ENCODE measurements at places on chromosomes 5 and 9. TPM values are rescaled to one million over a fixed set of nuclear protein-coding genes. Genes with fewer than 3 reads are reported as not detected.

GRCh38 chr5:118647587-118647986, 340.8 kb downstream of the DTWD2 start:
- H3K4me3 ChIP-seq = no peak overlapping the region
- no peak overlapping the region for H3K27ac ChIP-seq
- DNase-seq = no peak
- no peaks in the 10 kb centered on the region for H3K4me1 ChIP-seq
- no peaks in the 10 kb centered on the region for H3K36me3 ChIP-seq

DNA sequence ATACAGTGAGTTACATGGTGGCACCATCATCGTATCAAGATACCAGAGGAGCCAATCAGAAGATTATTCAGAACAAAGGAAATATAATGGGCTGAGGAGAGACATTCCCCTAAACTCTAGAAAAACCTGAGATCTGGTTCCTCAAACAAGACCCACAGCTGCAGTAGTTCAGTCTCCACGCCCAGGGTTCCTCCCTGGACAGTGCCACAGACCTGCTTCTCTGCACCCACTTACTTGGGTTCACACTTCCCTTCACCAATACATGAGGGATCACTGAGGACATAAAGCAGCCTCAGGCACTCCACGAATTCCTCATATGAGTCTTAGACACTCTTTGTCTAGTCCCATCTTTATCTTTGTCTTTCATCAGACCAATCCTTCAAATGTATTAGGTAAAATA, 101.7 kb downstream of the APTX start:
- H3K27ac ChIP-seq = no peak overlapping the region
- H3K36me3 ChIP-seq = no peaks in the 10 kb centered on the region
- no peak overlapping the region for H3K4me3 ChIP-seq

DNA sequence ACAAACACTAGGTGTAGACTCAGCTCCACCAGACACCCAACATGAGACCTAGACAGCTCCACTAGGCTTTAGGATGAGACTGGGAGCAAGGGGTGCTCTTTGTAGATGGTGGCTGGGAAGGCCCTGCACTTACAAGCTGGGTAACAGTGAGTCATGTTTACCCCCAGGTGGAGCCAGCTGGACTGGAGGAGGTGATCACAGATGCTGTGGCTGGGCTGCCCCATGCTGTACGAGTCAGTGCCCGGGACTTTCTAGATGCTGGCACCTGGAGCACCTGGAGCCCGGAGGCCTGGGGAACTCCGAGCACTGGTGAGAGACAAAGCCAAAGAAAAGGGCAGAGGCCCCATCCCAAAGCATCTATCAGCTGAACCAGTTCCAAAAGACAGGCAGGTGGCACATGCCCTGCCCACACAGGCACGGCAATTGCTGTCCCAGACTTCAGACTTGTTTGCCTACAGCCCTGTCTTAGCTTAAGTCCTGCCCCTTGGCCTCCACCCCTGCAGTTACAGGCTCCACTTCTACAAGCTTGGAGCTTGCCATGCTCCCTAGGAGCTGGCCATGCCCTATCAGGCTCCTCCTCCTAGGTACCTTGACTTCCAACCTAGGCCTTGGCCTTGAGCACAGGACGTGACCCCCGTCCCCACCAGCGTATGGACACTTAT, 2.7 kb downstream of the CCL27 start:
- no peak for DNase-seq
- H3K36me3 ChIP-seq = peaks cover 9% of the 10 kb centered on the region
- peaks cover 11% of the 10 kb centered on the region for H3K4me1 ChIP-seq
- H3K4me3 ChIP-seq = no peak overlapping the region

DNA sequence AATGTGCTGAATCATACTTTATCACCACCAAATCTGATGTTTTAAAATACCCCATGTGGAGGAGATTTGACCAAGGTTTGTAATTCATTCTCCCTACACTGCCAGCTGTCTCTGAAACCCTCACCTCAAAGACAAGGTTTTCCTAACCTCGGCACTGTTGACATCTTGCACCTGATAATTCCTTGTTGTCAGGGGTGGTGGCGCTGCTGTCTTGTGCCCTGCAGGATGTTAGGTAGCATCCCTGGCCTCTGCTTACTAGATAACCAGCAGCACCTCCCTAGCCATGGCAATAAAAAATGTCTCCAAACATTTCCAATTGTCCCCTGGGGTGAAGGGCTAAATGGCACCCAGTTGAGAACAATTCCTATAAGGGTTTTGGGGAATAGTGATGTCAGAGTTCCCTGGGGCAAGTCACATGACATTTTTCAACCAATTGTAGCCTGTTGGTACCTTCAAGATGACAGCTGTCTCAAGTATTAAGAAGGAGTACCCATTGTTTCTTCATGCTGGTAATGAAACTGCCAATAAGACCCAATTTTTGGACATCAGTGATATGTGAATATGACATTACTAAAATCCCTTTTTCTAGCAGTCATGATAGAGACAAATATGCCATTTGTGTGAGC, 160.6 kb upstream of the PLCXD3 start:
- no peaks in the 10 kb centered on the region for H3K4me1 ChIP-seq
- H3K36me3 ChIP-seq = no peaks in the 10 kb centered on the region
- DNase-seq = no peak
- H3K27me3 ChIP-seq = no peaks in the 10 kb centered on the region
- H3K4me3 ChIP-seq = no peak overlapping the region

- no peaks in the 10 kb centered on the region for H3K4me1 ChIP-seq
- H3K4me3 ChIP-seq = no peak overlapping the region
- H3K27me3 ChIP-seq = no peaks in the 10 kb centered on the region
Measured at GRCh38 chr9:116260531-116260930, 106.9 kb downstream of the PAPPA start.

- DNase-seq = no peak
- no peaks in the 10 kb centered on the region for H3K36me3 ChIP-seq
- no peak overlapping the region for H3K27ac ChIP-seq
- no peaks in the 10 kb centered on the region for H3K4me1 ChIP-seq
- no peak overlapping the region for H3K4me3 ChIP-seq
- H3K27me3 ChIP-seq = no peaks in the 10 kb centered on the region
Measured at GRCh38 chr5:39948867-39949468, 524.2 kb upstream of the DAB2 start.

DNA sequence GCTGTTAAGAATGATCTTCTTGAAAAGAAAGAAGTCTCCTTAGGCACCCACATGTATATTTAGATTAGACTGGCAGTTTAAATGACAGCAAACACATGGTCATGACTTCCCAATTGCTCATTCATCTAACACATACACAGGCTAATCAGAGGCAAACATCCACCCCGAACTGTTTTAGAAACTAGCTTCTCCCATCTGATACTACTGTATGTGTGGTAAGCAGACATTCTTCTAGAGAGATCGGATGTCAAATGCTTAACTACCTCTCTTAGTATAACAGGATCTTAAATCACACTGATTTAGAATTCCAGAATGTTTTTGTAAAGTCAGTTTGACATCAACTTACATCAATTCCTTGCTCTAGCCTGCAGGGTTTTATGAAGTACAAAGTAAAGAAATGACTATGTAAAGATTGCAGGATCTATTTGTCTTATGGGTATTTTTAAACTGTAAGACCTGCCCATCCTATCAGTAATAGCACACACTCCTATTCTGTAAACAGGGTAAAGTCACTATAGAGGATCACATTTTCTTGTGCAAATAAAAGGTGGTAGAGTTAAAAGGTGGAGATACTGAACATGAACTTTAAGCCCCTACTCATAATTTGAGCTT, 239.7 kb downstream of the MLLT3 start:
- no peak for DNase-seq
- H3K27me3 ChIP-seq = no peaks in the 10 kb centered on the region
- H3K4me3 ChIP-seq = no peak overlapping the region
- no peak overlapping the region for H3K27ac ChIP-seq
- no peaks in the 10 kb centered on the region for H3K36me3 ChIP-seq

- DNase-seq = no peak
- no peaks in the 10 kb centered on the region for H3K27me3 ChIP-seq
- H3K4me3 ChIP-seq = no peak overlapping the region
- H3K36me3 ChIP-seq = no peaks in the 10 kb centered on the region
Measured at GRCh38 chr5:112649882-112650281, 87.8 kb upstream of the APC start.

DNA sequence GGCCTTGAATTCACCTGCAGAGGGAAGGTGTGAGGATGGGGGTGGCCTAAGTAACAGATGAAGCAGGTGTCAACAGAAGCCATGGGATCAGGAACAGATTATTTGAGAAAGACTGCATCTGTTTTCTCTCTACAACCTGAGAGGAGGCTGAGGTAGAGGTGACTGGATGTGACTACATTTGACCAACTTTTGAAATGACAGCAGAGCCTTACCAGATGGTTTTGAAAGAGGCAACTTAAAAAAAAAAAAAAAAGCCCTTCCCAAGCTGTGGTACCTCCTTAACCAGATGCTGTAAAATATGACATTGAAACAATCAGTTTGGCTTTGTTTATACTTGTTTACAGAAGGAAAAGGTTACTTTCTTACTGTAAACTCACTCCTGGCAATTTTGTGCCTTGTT, 108.6 kb downstream of the TRIO start:
- peak overlapping the region; percentile 54 for H3K27ac ChIP-seq
- no peak overlapping the region for H3K4me3 ChIP-seq
- no peaks in the 10 kb centered on the region for H3K36me3 ChIP-seq
- no peaks in the 10 kb centered on the region for H3K27me3 ChIP-seq
- no peak for DNase-seq

DNA sequence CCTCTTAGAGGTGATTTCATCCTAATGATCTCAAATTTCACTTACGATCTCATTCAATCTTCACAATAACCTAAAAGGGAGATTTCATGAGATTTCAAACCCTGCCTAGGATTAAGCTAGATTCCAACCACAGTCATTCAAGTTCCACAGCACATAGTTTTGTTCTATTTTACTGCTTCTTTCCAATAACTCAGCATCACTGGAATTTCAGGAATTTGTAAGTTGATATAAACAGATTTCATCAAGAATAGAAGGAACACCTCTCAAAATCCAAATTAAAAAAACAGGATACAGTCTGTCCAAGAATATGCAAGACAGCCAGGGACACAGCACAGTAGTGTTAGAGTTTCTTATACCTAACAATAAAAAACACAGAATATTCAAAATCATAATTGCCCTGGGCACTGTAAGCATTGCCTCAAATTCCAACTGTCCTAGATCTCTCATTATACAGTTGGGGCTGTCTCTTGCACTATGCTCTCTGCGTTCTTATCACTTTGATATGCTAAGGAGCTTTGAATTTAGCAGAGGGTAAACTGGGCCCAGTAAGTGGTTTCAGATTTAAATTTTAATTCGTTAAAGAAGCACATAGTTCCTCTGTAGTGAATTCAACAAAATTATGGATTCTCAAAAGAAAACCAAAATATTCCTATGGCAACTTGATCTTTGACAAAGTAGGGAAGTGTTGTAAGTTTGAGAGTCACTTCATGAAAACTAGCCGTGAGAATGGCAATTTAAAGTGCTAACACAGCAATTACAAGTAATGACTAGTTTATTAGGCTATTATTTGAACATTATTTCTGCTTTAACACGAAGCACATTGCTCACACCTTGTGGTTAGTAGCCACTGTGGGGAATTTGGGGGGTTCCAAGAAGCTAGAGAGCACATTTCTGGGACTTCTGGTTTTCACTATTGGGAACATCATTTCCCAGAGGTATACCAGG, 478.6 kb upstream of the C9orf72 start:
- H3K27me3 ChIP-seq = no peaks in the 10 kb centered on the region
- no peak for DNase-seq
- H3K27ac ChIP-seq = no peak overlapping the region

DNA sequence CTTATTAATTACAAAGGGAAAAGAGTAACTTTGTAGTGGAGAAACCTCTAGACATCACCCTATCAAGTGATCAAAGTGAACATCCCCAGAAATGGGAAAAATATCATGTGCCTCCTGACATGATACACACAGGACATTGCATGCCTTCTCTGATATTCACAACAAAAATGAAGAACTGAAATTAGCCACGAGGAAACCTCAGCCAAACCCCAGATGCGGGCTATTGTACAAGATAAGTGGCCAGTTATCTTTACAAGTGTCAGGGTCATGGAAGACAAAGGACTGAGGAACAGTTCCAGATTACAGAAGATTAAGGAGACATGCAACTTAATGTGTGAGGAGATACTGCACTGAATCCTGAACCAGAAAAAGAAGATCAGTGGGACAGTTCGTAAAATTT, 23.8 kb upstream of the NPM1 start:
- no peak overlapping the region for H3K27ac ChIP-seq
- no peak overlapping the region for H3K4me3 ChIP-seq
- no peaks in the 10 kb centered on the region for H3K4me1 ChIP-seq

DNA sequence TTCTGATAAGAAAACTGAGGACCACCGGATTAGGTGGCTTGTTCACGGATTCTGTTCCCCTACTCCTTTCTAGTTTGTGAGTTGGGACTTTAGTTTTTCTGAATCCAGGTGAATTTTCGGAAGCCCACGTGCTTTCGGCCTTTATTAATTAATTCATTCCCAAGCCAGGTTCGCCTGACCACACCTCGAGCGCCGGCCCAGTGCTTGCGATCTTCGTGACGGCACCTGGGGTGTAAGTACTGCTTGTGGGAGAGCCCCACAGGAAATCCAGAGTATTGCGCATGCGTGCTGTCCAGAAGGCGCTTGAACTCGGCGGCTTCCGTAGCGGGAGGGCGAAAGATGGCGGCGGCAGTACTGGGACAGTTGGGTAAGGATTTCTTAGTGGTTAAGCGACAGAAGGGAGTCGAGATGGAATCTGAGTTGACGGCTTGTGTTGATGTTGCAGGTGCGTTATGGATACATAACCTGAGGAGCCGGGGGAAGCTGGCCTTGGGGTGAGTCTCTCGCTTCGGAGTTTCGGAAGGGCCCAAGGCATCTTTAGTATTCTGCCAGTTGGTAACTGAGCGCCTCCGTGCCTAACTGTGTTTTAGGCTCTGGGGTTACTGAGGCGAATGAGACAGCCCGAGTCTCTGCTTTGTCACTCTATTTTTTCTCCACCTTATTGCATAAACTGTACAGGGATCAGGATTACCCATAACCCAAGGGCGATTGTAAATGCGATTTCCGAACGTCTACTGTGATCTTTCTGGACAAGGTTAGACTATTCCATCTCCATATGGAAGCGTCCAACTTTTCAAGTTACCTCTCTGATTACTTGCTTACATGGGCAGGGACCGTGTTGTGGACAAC, at the start of gene MRPL22:
Gene MRPL22, plus strand, starts transcription at position 302 of the 849 bp plus-strand sequence. Its CDS starts 38 bp downstream, at position 340.
- H3K27ac ChIP-seq = peak within 1 kb of the TSS; percentile 81
- no peaks in the 10 kb centered on the region for H3K36me3 ChIP-seq
- peak; percentile 94 for DNase-seq

LAMC3 gene
- 0.25 TPM for total RNA-seq

TRIM52 gene
- 7.6 TPM for total RNA-seq

PCDHGC4 gene
- total RNA-seq = 2.9 TPM

SCGB3A2 gene
- total RNA-seq = not detected

FIBCD1 gene
- not detected for total RNA-seq

IFNA2 gene
- not detected for total RNA-seq

GRM6 gene
- not detected for total RNA-seq

SH3RF2 gene
- total RNA-seq = 392 TPM
